Aorta (tissue), 5 donors: ENCODE measurements at places on chromosomes 6 and 20. TPM values are rescaled to one million over a fixed set of nuclear protein-coding genes. Genes with fewer than 3 reads are reported as not detected.

GRCh38 chr20:1005452-1006027 lies 3.4 kb upstream of the RSPO4 start:
- DNase-seq = no peak
- no peak overlapping the region for H3K4me3 ChIP-seq
- no peaks in the 10 kb centered on the region for H3K27me3 ChIP-seq
- H3K27ac ChIP-seq = no peak overlapping the region
- no peaks in the 10 kb centered on the region for H3K4me1 ChIP-seq

- no peak overlapping the region for H3K4me3 ChIP-seq
- H3K27ac ChIP-seq = no peak overlapping the region
- H3K4me1 ChIP-seq = no peaks in the 10 kb centered on the region
- no peaks in the 10 kb centered on the region for H3K36me3 ChIP-seq
- no peaks in the 10 kb centered on the region for H3K27me3 ChIP-seq
Measured at GRCh38 chr6:134634966-134635365, 314.9 kb downstream of the ALDH8A1 start.

The MRPS10 gene
- total RNA-seq = 24.3 TPM

The KCNB1 gene
- total RNA-seq = 2.0 TPM

GRCh38 chr6:52392944-52393343 lies 27.2 kb upstream of the EFHC1 start:
- no peak for DNase-seq
- H3K4me1 ChIP-seq = no peaks in the 10 kb centered on the region
- no peaks in the 10 kb centered on the region for H3K36me3 ChIP-seq
- H3K4me3 ChIP-seq = no peak overlapping the region
- H3K27ac ChIP-seq = no peak overlapping the region
- H3K27me3 ChIP-seq = no peaks in the 10 kb centered on the region

DNA sequence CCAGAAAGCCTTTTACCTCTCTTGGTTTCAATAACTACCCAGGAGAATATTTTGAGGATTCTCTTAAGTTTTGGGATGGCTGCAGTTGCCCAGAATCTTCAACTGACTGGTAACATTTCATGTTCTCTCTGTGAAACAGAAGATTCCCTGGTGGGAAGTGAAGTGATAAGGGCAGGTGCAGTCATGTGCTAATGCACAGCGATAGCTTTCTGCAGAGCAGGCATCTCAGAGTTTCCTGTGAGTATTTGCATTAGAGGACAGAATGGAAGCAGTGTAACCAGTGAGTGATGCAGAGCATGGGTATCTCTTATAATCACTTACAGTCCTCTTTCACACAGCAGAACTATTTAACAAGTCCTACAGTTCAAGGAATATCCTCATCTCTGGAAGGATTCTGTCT lies 76.1 kb downstream of the HCRTR2 start:
- no peak overlapping the region for H3K27ac ChIP-seq
- no peak for DNase-seq
- no peaks in the 10 kb centered on the region for H3K4me1 ChIP-seq
